GM23338 (cell line): ENCODE measurements at places on chromosomes 7 and 10. TPM values are rescaled to one million over a fixed set of nuclear protein-coding genes. Genes with fewer than 3 reads are reported as not detected.

Gene ZPBP
- total RNA-seq, result not detected in 2 replicates

Gene CYP3A7
- total RNA-seq, result not detected in 2 replicates

Gene CDC14C
- 0.17 and 0.54 TPM in 2 replicates for total RNA-seq

Gene FBXO24
- 0.70 and 2.4 TPM in 2 replicates for total RNA-seq

Gene SYCE1
- not detected in 2 replicates for total RNA-seq

DNA sequence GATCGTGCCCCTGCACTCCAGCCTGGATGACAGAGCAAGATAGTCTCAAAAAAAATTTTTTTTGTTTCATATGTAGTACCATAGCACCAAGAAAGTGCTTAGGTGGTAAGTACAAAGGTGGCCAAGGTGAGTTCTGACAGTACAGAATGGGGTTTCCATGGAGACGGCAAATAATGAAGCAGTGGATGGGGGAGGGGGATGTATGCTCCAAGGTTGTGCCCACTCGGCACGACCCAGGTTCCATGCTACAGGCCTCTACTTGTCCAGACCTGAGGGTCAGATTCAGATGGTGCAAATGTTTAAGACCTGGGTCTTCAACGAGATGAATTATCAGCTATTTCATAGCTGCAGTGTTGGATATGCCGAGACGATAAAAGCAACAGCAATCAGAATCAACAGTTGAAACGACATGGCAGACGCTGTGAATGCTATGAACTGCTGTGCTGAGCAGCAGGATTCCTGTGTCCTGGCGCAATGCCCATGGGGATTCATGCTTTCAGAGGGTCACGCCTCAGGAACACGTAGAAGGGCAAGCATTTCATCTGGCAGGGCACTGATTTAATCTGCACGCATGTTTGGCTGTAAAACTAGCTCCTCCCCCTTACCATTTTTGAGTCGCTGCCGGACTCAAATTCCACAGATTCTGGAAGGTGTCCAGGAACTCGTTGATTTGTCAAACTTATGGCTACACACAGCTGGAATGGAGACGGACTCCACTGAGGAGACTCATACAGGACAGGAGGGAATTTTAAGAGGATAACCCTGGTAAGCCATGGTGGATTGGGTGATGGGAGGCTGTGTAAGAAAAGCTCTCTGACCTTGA lies 256.5 kb downstream of the FRMD4A start:
- peak; percentile 41 for DNase-seq

DNA sequence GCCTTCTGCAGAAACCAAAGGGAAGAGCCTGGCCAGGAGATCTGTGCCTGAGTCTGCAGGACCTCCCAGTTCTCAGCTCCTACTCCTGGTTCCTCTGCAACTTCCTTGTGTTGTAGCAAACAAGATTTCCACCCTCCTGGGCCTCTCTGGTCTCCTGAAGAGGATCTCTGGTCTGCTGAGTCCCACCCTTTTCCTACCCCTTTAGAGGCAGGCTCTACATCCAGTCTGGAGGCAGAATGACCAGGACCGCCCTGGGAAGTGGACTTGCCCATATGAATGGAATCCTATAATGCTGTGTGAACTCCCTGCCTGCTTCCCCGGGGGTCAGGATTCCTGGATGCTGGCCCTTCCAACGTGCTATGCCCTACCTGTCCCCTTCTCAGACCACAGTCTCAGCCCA lies 3.2 kb downstream of the DENND2A start:
- no peak for DNase-seq

DNA sequence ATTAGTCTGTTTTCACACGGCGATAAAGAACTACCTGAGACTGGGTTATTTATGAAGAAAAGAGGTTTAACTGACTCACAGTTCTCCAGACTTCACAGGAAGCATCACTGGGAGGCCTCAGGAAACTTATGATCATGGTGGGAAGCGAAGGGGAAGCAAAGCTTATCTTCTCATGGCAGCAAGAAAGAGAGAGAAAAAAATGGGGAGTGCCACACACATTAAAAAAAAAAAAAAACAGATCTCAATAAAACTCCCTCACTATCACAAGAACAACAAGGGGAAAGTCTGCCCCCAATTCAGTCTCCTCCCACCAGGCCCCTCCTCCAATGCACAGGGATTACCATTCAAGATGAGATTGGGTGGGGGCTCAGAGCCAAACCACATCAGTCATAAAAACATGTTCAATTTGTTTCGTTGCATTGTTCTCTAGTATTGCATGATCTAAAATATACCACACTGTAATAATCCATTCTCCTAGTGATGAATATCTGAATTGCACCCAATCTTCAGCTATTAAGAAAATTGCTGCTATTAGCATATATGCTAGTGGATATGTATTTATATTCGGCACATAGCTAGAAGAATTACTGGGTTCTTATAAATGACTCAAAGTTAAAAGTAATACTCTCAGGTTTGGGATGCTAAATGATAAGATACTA lies 328.9 kb upstream of the KCND2 start:
- no peak for DNase-seq

- no peak for DNase-seq
These were observed 39.2 kb downstream of the ELFN1 start for GRCh38 chr7:1709281-1709680.

DNA sequence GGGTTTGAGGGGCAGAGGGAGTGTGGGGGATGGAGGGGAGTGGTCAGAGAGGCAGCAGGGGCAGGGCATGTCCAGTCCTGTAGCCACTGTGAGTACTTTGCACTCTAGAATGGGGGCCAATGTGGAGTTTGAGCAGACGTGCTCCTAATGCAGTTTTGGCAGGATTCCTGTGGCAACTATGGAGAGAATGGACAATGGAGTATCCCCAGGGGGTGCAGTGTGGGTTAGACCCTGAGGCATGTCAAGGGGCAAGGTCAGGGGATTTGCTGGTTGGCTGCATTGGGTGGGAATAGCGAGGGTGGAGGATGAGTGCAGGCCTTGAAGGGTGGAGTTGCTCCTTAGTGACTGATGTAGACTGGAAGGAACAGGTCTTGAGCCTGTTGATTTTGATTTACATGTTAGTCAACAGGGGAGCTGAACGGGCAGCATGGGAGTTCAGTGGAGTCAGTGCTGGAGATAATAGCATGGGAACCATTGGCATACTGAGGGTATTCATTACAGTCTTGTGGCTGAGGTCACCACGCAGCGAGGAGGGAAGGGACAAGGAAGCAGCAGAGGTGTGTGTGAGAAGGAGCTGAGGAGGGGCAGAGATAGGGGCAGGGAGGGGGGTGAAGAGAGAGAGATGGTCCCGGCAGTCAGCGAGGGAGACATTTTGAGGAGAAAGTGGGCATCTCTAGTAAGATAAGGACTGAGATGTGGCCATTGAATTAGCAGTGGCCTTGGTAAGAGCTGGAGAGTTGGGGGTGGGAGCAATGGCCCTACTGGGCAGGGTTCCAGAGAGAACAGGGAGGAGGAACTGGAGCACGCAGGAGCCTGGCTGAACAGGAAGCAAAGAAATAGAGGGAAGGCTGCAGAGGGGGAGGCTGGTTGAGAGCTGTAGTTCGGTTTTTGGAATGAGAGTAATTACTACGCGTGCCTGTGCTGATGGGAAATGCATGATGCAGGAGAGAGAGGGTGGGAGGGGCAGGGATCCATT lies 112.7 kb downstream of the CCNY start:
- DNase-seq, result no peak

DNA sequence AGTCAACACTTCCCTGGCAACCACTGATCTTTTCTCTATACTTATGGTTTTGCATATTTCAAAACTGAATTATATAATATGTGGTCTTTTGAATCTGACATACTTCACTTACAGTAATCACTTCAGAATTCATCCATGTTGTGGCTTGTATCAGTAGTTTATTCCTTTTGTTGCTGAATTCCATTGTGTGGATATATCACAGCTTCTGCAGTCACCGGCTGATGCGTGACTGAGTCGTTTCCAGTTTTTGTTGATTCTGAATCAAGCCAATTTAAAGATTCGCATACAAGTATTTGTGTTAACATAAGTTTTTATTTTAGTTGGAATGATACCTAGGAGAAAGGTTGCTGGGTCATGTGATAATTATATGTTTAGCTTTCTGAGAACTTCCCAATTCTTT lies 672.5 kb upstream of the ANKRD30A start:
- DNase-seq, result no peak

- DNase-seq, result no peak
These were observed 126.7 kb downstream of the TES start for GRCh38 chr7:116337018-116337417.

DNA sequence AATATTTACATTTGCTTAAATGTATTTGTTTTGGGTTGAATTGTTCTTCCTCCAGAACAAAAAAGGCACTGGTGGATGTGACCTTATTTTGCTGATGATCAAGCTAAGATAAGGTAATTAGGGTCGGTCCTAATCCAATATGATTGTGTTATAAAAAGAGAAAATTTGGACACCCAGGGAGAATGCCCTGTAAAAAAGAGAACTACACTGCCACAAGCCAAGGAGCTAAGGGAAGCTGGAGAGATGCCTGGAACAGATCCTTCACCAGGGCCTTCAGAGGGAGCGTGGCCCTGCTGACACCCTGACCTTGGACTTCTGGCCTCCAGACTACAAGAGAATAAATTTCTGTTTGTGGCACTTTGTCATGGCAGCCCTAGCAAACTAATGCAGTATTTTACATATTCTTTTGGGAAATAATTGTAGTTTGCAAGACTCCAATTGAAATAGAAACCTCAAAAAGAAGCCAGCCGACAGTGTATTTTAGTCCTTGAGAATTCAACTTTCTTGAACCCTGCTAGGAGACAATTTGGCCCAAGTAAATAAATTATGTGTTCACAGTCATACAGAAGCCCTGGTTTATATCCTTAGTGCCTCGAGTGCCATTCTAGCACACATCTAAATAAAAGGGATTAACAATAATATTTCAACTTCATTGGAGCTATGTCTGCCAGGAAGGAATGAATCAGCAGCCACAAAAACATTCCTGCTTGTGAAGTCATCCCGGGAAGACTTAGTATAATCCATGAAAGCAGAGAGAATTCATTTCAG lies 164.6 kb downstream of the PKD1L1 start:
- no peak for DNase-seq

- no peak for DNase-seq
These were observed 275.1 kb upstream of the KLF14 start for GRCh38 chr7:131008840-131009711.

GRCh38 chr10:68212721-68213352 lies 19.1 kb downstream of the ATOH7 start:
- peak; percentile 43 for DNase-seq

DNA sequence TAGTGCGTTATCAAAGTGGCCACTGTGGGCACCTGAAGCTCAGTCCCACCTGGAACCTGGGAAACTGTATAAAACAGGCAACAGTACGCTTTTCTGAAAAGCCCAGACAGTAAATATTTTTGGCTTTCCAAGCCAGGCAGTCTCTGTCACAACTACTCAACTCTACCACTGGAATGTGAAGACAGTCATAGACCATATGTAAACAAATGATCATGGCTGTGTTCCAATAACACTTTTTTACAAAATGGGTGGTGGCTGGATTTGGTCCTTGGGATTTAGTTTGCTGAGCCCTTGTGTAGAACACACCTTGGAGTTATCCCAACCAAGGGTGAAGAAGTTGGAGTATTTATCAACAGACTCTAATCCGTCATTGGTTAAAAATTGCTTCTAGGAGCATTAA lies 259.9 kb downstream of the SKIDA1 start:
- no peak for DNase-seq

DNA sequence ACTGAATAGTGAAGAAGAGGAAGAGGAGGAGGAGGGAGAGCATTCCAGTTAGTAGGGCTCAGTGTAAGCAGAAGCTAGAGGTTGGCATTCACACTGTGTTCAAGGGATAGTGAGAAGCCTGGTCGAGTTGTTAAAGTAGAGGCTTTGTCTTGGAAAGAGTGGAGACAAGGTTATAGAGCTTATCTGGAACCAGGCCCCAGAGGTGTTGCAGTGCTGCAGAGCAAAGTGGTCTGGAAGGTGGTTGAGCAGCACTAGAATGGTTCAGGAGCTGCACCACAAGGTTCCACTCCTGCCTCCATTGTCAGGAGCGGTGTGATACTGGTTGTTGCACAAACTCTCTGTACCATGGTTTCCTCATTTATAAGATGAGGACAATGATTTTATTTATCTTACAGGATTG lies 8.8 kb upstream of the PCGF5 start:
- no peak for DNase-seq

DNA sequence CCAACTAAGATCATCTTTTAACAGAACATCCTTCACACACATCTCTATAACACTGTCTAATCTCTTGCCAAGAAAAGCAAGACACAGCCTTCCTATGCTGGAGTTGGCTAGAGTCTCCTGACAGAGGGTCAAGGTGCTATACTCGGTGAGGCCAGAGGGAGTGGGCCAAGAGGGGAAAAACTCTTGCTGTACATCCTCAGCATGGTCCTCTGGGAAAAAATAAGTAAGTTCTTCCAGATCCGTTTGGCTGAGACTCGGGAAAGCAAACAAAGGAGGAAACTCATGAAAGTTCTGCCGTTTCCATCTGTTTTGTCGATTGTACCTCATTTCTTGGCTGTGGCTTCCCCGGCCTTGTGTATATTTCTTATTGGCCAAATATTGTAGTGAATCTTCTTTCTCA lies 33.9 kb downstream of the VWDE start:
- no peak for DNase-seq

DNA sequence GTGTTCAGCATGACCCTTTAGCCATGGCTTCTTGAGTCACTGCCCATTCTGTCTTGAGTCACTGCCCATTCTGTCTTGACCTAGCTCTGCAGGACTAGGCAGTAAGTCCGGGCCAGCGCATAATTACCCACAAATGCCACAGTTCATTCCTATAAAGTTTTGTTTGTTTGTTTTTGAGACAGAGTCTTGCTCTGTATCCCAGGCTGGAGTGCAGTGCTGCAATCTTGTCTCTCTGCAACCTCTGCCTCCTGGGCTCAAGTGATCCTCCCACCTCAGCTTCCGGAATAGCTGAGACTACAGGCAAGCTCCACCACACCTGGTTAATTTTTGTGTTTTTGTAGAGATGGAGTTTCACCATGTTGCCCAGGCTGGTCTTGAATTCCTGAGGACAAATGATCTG lies 32.7 kb upstream of the TARP start:
- DNase-seq, result no peak

DNA sequence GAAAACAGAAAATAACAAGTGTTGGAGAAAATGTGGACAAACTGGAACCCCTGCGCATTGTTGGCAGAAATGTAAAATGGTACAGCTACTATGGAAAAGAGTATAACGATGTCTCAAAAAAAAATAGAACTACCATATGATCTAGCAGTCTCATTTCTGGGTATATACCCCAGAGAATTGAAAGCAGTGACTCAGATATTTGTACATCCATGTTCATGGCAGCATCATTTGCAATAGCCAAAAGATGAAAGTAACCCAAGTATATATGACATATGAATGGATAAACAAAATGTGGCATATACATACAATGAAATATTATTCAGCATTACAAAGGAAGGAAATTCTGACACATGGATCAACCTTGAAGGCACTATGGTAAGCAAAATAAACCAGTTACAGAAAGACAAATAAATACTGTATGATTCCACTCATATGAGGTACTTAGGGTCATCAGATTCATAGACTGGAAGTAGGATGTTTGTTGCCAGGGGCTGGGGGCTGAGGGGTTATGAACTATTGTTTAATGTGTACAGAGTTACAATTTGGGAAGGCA lies 4.9 kb downstream of the NRCAM start:
- no peak for DNase-seq

GRCh38 chr10:20767028-20767427 lies 130.1 kb downstream of the NEBL start:
- no peak for DNase-seq

GRCh38 chr10:69640196-69640980 lies 10.3 kb downstream of the FAM241B start:
- no peak for DNase-seq
